Stimulated activated CD4-positive, alpha-beta T cell treated with anti-CD3 and anti-CD28 coated beads, Interleukin-4, amount 100 ng/mL, for 48 hours (primary cell): ENCODE measurements at places on chromosomes 7 and 10.

GRCh38 chr7:130273081-130273932, 6.6 kb downstream of the CPA2 start:
- DNase-seq, result no peak

GRCh38 chr7:82312646-82313045, 130.9 kb downstream of the CACNA2D1 start:
- no peak for DNase-seq

GRCh38 chr7:20395511-20395910, 64.8 kb downstream of the ITGB8 start:
- DNase-seq, result no peak

- DNase-seq, result no peak
These were observed 6.0 kb upstream of the SLC29A3 start for GRCh38 chr10:71312811-71313789.

GRCh38 chr7:106618480-106618879, 42.5 kb downstream of the CCDC71L start:
- no peak for DNase-seq

DNA sequence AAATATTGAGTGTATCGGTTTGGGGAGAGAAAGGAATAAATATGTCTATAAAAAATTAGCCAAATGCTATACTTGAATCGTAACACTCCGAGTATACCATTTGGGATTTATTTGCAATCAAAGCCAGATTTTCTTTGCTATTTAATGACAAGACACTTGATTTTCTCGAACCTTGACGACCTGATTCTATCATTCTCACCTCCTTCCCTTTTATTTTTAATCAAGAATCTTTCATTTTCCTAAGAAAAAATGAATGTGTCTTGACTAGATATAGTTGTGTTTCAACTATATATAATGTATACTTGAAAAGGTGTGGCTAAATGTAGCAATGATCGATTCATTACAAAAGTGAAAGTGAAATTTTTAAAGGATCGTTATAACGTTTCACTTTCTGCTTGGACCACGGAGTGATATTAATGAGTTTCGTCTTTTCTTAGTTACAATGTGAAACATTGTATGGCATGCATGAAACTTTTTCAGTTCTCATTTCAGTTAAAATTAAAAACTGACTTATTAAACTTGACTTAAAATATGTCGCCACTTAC, 562 bp downstream of the NUB1 start:
- DNase-seq, result no peak

DNA sequence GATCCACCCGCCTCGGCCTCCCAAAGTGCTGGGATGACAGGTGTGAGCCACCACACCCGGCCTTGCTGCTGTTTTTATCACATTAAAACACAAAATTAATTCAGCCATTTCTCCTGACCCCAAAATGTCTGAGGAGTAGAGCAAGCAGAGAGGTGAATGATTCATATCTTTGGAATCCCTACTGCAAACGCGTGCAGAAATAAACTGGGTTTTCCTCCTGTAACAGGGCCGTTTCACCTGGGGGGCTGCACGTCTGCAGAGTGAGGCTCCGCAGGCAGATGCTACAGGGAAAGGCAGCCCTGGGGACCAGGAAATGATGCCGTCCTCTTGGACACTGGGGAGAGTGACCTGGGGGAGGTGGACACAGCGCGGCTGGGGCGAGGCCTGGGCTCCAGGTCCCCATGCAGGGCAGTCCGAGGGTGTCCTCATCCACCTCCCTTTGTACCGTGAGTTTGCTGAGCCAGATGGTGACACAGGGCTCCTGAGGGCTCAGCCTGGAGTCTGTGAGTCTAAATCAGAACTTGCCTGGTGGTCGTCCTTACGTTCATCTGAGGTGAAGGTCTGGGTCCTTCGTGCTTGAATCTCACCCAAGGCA, 41.9 kb downstream of the PDGFA start:
- DNase-seq, result no peak

- no peak for DNase-seq
These were observed 5.7 kb downstream of the FAM221A start for GRCh38 chr7:23685731-23686130.

- DNase-seq, result no peak
These were observed 143.9 kb upstream of the LYZL2 start for GRCh38 chr10:30773501-30773900.

DNA sequence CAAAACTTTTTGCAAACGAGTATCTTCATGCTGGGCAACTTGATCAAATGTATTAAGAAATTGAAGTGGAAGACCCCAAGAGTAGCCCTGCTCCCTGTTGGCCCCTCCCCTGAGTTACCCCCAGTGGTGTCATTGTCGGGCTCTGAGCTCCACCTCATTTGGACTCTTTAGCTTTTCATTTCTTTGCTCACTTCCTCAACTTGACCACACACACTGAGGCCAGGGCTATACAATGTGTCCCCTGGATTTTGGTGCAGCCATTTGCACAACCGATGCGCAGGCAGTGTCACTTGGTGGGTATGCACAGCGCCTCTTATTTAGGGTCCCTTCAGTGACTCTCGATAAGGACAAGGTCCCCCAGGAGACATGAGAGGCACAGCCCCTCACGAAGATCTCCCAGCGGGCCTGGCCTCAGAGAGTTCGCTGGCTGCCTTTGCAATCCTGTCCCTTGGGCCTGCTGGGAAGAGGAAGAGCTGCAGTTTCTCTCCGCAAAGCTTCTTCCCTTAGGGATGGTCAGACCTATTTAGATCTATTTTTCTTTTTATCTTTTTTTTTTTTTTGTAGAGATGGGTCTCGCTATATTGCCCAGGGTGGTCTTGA, 2.5 kb upstream of the MUC3A start:
- no peak for DNase-seq

GRCh38 chr7:116956477-116956804, 3.1 kb downstream of the ST7 start:
- no peak for DNase-seq

DNA sequence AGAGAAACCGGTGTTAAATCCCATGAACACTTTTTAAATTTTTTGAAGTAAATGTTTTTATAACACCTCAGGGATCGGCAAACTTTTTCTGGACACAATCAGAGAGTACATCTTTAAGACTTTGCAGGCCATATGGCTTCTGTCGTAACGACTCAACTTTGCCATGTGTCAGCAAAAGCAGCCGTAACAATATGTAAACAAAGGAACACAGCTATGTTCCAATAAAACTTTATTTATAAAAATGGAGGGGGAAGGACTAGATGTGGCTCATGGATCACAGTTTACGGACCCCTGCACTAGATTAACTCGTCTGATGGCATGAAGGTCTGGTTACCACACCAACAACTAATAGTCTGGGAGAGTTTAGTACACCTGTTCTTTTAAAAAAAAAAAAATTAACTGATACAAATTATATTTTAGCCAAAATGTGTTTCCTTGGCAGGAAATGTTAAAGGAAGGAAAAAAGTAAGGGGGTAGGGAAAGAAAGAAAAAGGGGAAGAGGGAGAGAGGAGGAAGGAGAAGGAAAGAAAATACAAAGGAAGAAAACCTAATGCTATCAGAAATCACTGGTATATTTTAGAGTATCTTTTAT, 50.2 kb downstream of the ABI1 start:
- DNase-seq, result no peak

DNA sequence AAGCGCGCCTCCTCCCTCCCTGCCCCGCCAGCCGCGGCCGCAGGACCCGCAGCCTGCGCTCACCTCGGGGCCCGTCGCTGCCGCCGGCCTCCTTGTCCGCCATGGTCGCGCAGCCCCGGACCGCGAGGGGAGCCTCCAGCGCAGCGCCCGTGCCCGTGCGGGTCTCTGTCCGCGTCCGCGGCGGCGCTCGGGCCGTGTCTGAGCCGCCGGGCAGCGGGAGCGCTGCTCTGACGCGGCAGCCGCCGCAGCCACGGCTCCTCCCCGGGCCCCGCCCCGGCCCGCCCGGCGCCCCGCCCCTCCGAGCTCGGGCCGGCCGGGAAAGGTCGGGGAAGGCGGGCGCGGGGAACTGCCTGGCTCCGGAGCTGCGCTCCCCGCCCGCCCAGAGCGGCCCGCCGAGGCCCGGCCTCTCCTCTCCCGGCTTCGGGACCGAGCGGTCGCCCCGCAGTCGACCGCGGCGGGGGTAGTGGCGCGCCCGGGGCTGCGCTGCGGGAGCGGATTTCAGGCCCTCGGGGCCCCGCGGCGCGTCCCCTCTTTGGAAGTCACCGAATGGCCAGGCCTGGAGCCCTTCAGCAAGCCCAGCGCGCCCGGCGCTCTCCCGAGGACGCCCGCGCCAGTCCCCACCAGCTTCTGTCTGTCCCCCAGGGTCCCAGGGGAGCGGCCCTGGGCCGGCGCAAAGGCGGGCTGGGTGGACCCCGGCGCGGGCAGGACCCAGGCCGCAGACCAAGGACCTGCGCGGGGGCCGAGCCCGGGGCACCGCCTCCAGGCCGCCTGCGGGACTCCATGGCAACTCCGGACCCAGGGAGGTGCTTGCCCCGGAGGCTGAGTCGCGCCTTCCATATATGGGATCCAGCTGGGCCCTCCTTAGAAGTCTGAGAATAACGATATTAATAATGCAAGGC, at the start of gene HSPA12A:
Gene HSPA12A (minus strand): TSS at position 200 of the 899 bp plus-strand sequence. CDS start 97 bp downstream, at position 103.
- DNase-seq, result peak; percentile 44

- no peak for DNase-seq
These were observed 25.8 kb upstream of the LANCL2 start for GRCh38 chr7:55339033-55340000.

- DNase-seq, result no peak
These were observed 440.2 kb downstream of the HTR7 start for GRCh38 chr10:90417476-90418210.

DNA sequence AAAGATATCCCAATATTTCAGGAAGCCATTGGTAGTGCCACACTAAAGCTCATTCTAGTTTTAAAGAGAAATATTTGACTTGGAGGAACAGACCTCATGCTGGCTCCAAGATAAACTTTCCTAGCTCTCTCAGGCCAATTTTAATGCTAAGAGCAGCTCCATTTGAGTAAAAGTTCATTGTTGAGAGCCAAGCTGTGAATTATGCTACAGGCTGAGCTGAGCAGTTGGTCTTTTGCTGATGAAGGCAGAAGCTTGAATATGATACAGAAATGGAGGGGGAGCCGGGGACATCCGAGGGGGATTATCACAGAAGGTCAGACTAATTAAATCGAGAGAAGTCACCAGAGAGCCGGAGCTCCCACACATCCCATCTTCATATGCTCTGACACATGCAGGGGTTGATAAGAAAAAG, 175.7 kb upstream of the AUTS2 start:
- DNase-seq, result no peak

- peak; percentile 7 for DNase-seq
These were observed 871 bp upstream of the GTF2IRD1 start for GRCh38 chr7:74452748-74453321.

DNA sequence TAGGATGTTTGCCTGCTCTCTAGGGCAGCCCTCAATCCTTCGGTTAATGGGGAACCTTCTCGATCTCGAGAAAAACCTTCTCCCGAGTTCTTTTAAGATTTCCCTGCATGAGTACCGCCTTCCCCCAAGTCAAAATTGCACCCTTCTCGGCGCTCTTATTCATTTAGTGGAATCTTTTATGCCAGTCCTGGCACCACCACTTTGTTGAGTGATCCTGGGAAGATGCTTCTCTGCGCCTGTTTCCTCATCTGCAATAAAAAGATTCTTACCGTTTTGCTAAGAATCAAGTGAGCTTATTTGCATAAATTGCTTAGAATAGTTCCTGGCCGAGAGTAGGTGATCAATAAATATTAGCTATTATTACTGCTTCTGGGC, 697 bp downstream of the ARPC1A start:
- DNase-seq, result no peak

DNA sequence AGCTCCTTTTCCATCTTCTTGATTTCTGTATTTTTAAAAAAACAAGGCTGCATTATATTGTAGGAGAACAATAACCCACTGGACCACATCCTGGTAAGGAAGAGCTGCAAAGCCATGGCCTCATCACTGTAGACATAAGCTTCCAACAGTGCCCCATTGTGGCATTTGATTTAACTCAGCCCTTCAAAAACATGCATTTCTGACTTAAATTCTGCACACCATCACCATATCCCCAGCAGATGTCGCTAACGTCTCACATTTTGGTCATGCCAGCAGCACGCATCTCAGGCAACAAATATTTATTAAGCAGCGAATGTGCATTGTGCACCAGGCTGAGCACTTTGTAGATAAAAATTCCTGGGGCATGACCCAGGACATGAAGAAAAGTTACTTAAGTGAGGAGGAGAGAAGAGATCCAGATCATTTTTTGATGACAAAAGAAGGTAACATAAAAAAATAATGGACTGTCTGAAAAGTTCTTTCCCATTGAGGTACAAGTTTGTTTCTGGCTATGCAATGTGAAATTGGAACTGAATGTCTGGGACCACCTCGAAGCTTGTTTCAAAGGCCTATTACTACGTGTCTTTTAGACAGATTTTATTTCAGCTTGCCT, 164.6 kb upstream of the CDCA7L start:
- DNase-seq, result peak; percentile 31

GRCh38 chr7:152462995-152463708, 27.3 kb upstream of the KMT2C start:
- no peak for DNase-seq

GRCh38 chr10:117239721-117240620, 943 bp upstream of the SLC18A2 start:
- DNase-seq, result no peak

- DNase-seq, result no peak
These were observed 4.8 kb downstream of the IDE start for GRCh38 chr10:92569071-92569470.

GRCh38 chr7:99094401-99094800, 49.5 kb downstream of the SMURF1 start:
- no peak for DNase-seq

DNA sequence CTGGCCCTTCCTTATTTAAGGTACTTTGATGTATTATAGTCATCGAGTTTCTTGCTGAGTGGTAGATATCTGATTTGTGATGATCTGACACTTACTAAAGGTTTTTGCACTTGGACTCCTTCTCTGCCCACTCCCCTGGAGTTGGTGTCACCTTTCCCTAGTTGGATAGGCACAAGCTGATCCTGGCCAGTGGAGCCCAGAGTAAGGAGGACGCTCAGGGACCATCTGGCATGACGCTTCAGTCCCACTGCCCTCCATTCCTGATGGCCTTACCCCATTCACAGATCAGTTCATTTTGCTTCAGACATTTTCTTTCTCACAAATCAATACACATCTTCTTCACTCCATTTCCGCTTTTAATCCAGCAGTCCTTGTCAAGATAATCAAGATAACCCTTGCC, 20.1 kb downstream of the ASB15 start:
- DNase-seq, result no peak

DNA sequence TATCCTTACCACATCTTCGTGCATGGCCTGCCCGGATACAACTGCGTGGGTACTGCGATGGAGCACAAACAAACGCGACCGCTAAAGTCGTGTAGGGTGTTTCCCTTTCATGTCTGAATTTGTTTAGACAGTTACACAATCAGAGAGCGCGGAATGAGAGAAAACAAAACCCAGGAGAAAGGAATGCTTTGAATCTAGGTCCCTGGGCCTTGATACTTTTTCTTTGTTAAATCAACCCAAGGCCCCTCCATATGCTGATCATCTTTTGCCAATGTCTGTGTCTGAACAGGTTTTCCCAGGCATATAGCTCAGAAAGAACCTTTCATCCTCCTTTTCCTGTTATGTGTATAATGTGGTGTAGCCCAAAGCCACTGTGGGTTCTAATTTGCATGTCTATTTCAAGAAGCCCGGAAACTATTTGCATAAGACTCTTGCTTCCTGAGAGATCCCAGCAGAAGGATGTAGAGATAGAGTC, 145.8 kb downstream of the FRMD4A start:
- peak; percentile 33 for DNase-seq
